ENCODE measurements at places on chromosomes 2 and 18.
A peak's percentile ranks its signal among the peaks of the same experiment; 100 is the strongest.

DNA sequence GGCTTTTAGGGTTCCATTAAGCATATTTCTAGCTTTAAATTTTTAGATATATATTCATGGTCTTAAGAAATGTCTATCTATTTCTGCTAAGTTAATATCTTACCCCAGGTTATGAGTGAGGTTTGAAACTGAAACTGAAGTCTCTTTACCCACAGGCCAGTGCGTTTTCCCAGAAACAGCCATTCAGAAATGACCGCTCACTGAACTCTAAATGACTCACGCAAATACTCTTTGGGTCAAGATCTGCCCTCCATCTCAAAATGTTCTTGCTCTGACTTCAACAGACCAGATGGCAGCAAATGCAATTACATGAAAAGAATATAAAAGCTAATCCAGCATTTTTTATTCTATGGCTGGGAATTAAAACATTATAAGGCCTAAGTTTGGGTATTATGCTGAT lies 315.2 kb downstream of the TDRD15 start:
- DNase-seq = peak; percentile 36

GRCh38 chr2:206445948-206446347 lies 2.6 kb downstream of the ADAM23 start:
- no peak for DNase-seq

DNA sequence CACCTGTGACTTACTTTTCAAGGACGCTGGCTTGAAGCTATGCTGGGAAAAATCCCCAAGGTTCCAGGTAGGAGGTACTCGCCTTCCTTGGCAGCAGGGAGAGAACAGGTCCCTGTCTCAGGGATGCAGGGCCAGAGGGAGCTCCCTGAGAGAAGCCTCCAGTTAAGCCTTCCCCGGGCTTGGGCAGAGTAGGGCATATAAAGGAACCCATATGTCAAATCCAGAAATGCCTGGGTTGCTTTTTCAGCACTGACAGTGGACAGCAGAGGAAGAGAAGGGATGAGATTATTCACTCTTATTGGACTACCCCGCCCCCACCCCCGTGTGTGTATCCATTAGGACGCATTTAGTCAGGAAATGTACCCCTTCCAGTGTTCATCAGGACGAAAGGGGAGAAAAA lies 89.3 kb upstream of the TEX51 start:
- DNase-seq = no peak

DNA sequence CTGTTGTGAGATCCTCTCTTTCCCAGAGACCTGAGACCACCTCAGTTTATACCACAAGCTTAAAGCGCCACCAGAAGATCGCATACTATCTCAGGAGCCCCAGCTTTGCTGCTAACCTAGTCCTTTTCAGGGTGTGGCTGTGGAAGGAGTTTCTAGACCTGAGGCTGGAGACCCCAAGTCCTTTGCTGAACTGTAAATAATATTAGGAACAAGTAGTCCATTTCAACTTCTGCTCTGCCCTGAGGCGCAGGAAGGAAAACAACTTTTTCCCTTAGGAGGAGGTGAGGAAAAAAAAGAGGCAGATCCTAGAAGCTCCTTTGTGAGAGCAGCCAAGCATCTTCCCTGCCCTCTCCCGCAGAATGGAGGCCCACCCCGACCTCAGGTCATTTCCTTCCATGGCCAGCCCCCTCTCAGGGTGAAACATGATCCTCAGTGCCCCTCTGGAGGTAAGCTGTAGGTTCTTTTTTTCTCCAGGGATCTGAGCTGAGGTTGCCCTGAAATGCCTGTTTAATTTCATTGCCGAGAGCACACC lies 122.8 kb upstream of the LGALSL start:
- no peak for DNase-seq

- no peak for DNase-seq
Measured at GRCh38 chr18:11664286-11664685, 24.8 kb upstream of the GNAL start.

DNA sequence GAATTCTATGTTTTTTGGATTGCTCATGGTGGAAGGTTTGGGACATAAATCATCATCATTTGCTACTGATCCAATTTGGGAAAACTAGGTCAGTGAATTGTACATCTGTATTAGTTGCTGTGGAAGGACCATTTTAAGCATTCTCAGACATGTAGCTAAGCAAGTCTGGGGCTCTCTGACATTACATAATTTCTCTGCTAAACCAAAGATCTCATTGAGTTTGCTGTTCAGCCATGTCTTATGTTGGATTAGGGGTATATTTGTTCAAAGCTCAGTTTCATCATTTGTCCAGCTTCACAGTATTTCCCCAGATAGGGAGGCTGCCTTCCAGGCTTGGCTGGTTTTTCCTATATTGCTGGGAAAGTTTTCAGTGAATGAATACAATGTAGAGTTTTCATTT lies 399.7 kb downstream of the MTX2 start:
- DNase-seq = no peak

Measured in astrocyte of the spinal cord (primary cell).